WTC11 (cell line): ENCODE measurements at places on chromosomes 3 and 15.

- no peaks in the 10 kb centered on the region for H3K36me3 ChIP-seq
- H3K4me1 ChIP-seq = peaks cover 17% of the 10 kb centered on the region
- no peak overlapping the region for H3K27ac ChIP-seq
- no peaks in the 10 kb centered on the region for H3K27me3 ChIP-seq
Measured at GRCh38 chr15:62994975-62995681, 47.4 kb upstream of the TPM1 start.

GRCh38 chr15:48330855-48331795, at the start of gene DUT:
DUT (plus strand) TSS chr15:48331429; CDS start chr15:48331516, 87 bp downstream.
- peaks cover 46% of the 10 kb centered on the region for H3K4me1 ChIP-seq
- peak within 1 kb of the TSS; percentile 97 for H3K4me3 ChIP-seq
- peaks cover 14% of the 10 kb centered on the region for H3K36me3 ChIP-seq

DNA sequence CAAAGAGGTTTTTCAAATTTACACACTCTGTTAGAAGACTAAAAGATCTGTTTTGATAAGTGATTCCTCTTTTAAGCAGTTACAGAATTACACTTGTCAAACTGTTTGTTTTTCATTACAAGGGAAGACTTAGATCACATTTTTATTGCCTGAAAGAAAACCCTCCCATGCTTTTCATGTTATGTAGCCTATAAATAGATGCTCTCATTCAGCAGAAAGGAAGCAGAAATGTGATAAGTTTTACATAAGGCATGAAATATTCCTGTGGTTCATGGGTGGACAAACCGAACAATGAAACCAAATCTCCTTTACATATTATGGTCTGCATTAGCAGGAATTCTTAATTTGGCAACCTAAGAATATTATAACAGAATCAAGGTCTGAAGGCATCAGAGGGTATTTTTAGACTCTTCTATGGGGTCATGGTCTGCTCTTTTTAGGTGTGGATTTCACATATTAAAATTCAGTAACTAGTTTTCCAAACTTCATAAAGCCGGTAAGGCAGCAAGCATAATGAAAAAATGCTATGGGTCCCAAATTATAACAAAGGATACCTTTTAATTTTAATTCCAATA, 37.3 kb upstream of the FXR1 start:
- H3K36me3 ChIP-seq = no peaks in the 10 kb centered on the region
- no peak overlapping the region for H3K27ac ChIP-seq
- DNase-seq = no peak
- H3K4me1 ChIP-seq = peaks cover 10% of the 10 kb centered on the region
- H3K27me3 ChIP-seq = 0 out of 2 replicates have a peak, but pooled peaks cover 1% of the 10 kb centered on the region
- H3K4me3 ChIP-seq = no peak overlapping the region

GRCh38 chr15:66369773-66370651, 13.5 kb upstream of the TIPIN start:
- no peak for DNase-seq
- H3K27ac ChIP-seq = peak overlapping the region; percentile 91
- H3K4me3 ChIP-seq = no peak overlapping the region
- peaks cover 7% of the 10 kb centered on the region; the same call in 1 of the 2 replicates for H3K36me3 ChIP-seq
- peaks cover 15% of the 10 kb centered on the region for H3K4me1 ChIP-seq

DNA sequence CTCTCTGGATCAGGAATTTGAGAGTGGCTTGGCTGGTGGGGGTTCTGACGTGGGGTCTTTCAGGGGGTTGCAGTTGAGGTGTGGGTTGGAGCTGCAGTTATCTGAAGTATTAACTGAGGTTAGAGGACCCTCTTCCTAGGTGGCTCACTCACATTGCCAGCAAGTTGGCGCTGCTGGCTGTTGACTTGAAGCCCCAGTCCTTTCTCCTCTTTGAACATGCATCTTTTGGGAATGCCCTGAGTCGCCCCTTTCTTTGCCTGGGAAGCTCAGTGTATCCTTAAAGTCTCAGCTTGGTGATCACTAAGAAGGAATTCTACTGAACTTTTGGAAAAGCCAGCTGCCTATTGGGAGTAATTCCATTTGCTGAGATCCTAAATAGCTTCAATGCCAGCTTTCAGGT, 13.0 kb upstream of the AMOTL2 start:
- peaks cover 12% of the 10 kb centered on the region for H3K27me3 ChIP-seq
- peaks cover 10% of the 10 kb centered on the region for H3K4me1 ChIP-seq
- no peaks in the 10 kb centered on the region; the same call in 1 of the 2 replicates for H3K36me3 ChIP-seq
- no peak overlapping the region for H3K4me3 ChIP-seq
- no peak overlapping the region for H3K27ac ChIP-seq
- no peak for DNase-seq

DNA sequence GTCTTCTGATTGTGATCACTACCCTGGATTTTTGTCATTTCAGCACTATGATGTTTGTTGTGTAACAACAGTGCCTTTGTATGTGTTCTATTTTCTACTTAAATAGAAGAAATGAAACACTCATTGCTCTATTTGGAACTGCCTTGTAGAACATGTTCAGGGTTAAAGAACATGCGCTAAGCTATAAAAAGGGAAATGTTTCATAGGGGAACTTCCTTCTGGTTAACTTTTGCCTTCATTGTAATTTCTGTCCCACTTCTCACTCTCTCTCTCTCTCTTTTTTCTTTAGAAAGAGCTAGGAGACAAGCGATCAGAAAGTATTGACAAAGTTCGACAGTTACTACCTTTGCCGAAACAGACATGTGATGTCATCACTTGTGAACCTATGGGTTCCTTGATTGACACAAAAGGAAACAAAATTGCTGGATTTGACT, at the start of gene P2RY12:
Gene P2RY12 (minus strand): TSS at position 13 of the 434 bp plus-strand sequence. CDS start 45,908 bp downstream, outside the sequence.
- H3K27me3 ChIP-seq = no peaks in the 10 kb centered on the region
- H3K27ac ChIP-seq = no peak within 1 kb of the TSS
- H3K36me3 ChIP-seq = peaks cover 33% of the 10 kb centered on the region
- H3K4me1 ChIP-seq = peaks cover 8% of the 10 kb centered on the region
- no peak within 1 kb of the TSS for H3K4me3 ChIP-seq
- DNase-seq = no peak

- H3K27ac ChIP-seq = no peak overlapping the region
- no peaks in the 10 kb centered on the region for H3K27me3 ChIP-seq
- DNase-seq = no peak
- H3K4me3 ChIP-seq = no peak overlapping the region
- H3K4me1 ChIP-seq = no peaks in the 10 kb centered on the region
Measured at GRCh38 chr3:164377466-164377865, 700.8 kb downstream of the SI start.

GRCh38 chr3:12351145-12351544, 62.3 kb downstream of the PPARG start:
- peaks cover 6% of the 10 kb centered on the region for H3K4me1 ChIP-seq
- H3K4me3 ChIP-seq = no peak overlapping the region
- no peak overlapping the region for H3K27ac ChIP-seq

DNA sequence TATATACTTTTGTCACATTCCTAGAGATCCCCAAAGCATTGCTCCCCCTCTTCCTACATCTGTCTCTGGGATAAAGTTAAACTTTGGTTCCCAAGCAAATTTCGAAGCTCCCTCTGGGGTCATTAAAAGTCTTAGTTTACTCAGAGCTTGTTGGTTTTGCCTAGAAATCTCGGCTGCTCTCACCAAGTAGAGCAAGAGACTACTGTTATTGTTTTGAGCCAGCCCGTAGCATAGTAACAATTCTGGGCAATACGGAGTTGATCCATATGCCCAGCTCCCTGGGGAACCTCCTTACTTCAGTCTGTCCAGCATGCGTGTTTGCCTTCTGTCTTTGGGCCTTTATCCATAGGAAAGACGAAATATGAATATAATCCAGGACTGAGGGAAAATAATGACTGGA, 10.0 kb upstream of the P3H2 start:
- peak overlapping the region; percentile 64 for H3K27ac ChIP-seq
- peaks cover 31% of the 10 kb centered on the region for H3K4me1 ChIP-seq
- H3K27me3 ChIP-seq = no peaks in the 10 kb centered on the region; the same call in 1 of the 2 replicates
- H3K36me3 ChIP-seq = no peaks in the 10 kb centered on the region; the same call in 1 of the 2 replicates
- no peak for DNase-seq
- H3K4me3 ChIP-seq = no peak overlapping the region

GRCh38 chr3:139104062-139104461, 59.4 kb upstream of the PRR23C start:
- H3K27ac ChIP-seq = no peak overlapping the region
- peaks cover 3% of the 10 kb centered on the region; the same call in 1 of the 2 replicates for H3K4me1 ChIP-seq
- H3K27me3 ChIP-seq = no peaks in the 10 kb centered on the region
- no peak overlapping the region for H3K4me3 ChIP-seq

GRCh38 chr3:62046326-62046725, 327.0 kb downstream of the FEZF2 start:
- no peaks in the 10 kb centered on the region for H3K36me3 ChIP-seq
- DNase-seq = no peak
- no peak overlapping the region for H3K4me3 ChIP-seq
- 0 out of 2 replicates have a peak overlapping the region, but pooled peaks have one; percentile 7 for H3K27ac ChIP-seq
- H3K4me1 ChIP-seq = peaks cover 83% of the 10 kb centered on the region
- no peaks in the 10 kb centered on the region for H3K27me3 ChIP-seq

- H3K4me1 ChIP-seq = peaks cover 56% of the 10 kb centered on the region
- no peaks in the 10 kb centered on the region for H3K27me3 ChIP-seq
- peaks cover 54% of the 10 kb centered on the region for H3K36me3 ChIP-seq
- no peak for DNase-seq
- H3K4me3 ChIP-seq = no peak overlapping the region
Measured at GRCh38 chr3:53242155-53242554, 13.7 kb downstream of the TKT start.

DNA sequence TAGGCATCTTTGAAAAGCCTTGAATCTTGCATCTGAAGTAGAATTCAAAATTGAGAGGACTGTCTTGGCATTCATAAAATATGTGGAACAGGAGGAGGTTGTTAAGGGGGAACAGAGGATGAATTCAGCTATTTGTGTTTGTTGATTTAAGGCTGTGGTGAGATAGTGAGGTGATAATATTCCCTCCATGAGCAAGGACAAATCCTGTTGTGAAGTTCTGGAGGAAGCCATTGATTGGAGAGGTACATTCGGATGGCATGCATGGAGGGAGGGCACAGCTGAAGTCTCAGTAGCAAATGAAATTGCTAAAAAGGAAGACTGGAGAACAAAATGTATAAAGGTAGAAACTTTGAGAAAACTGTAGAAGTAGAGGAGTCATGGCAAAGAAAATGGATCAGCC, 443.8 kb downstream of the NLGN1 start:
- peaks cover 15% of the 10 kb centered on the region; the same call in 1 of the 2 replicates for H3K36me3 ChIP-seq
- H3K4me3 ChIP-seq = no peak overlapping the region
- H3K4me1 ChIP-seq = peaks cover 14% of the 10 kb centered on the region
- no peaks in the 10 kb centered on the region for H3K27me3 ChIP-seq

DNA sequence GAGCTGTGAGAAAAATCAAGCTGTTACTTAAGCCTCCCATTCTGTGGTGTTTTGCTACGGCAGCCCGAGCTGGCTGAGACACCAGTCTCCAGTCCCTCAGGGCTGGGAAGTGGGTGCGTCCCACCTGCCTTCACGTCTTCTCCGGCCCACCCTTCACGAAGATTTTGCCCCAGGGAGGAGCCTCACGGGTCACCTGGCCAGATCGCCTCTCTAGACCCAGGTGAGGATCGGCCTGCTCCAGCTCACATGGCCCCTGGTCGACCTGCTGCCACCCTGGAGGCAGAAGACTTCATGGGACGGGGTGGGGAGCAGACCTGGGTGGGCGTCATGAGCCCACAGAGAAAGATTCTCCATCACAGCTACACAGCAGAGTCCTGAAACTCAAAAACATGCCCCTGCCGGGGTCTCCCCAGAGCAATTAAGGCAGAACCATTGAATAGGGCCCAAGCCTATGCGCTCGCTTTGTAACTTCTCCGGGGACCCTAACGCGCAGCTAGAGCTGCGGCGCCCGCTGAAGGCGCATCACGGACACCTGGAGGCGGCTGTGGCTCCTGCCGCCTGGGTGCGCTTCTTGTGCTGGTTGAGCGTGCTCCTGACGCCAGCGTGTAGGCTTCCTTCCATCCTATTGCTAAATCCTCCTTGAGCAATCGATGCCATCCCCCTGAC, 92.6 kb upstream of the ALDH1A3 start:
- peaks cover 2% of the 10 kb centered on the region; the same call in 1 of the 2 replicates for H3K4me1 ChIP-seq
- H3K36me3 ChIP-seq = no peaks in the 10 kb centered on the region; the same call in none of the 2 replicates
- H3K27me3 ChIP-seq = no peaks in the 10 kb centered on the region
- peak; percentile 5 for DNase-seq
- H3K27ac ChIP-seq = no peak overlapping the region
- no peak overlapping the region for H3K4me3 ChIP-seq

DNA sequence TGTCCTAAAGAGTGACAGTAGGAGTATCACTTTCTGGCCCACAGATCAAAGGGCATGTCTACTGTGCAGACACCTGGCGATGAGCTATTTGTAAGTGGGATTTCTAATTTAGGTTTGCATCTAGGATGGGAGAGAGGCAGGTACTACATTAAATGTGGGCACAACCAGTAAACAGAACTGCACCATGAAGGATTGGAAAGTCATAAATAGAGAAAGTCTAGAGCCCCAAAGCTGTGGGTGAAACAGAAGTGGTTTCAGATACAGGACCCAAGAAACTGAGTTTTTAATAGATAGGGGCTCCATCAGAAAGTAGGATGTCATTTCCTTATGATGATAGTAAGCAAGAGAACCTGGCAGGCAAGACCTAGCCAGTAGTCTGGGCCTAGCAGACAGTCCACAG, 35.2 kb upstream of the SPPL2A start:
- H3K4me3 ChIP-seq = no peak overlapping the region
- H3K27ac ChIP-seq = no peak overlapping the region
- no peaks in the 10 kb centered on the region for H3K27me3 ChIP-seq
- H3K4me1 ChIP-seq = no peaks in the 10 kb centered on the region
- no peaks in the 10 kb centered on the region for H3K36me3 ChIP-seq

DNA sequence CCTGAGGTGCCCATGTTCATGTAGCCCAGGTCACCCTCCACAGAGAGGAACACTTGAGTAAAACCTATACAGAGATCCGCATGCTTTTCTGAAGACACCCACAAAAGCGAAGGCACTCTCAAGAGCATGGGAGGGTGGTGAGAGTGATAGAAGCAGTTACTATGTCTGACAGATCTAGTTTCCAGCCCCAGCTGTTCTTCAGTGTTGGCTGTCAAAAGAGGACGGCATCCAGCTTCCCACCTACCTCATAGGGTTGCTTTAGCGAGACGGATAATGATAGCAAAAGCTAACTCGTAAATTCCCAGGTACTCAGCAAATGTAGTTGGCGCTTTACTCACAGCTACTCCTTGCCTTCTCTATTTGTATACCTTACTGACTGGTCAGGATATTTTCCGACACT, 3.0 kb upstream of the MEX3B start:
- no peak overlapping the region for H3K27ac ChIP-seq
- no peak for DNase-seq
- peak overlapping the region; percentile 82; the same call in 1 of the 2 replicates for H3K4me3 ChIP-seq
- peaks cover 38% of the 10 kb centered on the region for H3K27me3 ChIP-seq
- H3K36me3 ChIP-seq = no peaks in the 10 kb centered on the region
- H3K4me1 ChIP-seq = peaks cover 23% of the 10 kb centered on the region

GRCh38 chr3:32045091-32045915, 61.1 kb upstream of the GPD1L start:
- no peak overlapping the region for H3K27ac ChIP-seq
- peak; percentile 24 for DNase-seq
- H3K36me3 ChIP-seq = peaks cover 25% of the 10 kb centered on the region
- peaks cover 12% of the 10 kb centered on the region for H3K4me1 ChIP-seq
- H3K4me3 ChIP-seq = no peak overlapping the region

GRCh38 chr15:58440158-58440910, 8.5 kb downstream of the LIPC start:
- no peak for DNase-seq
- no peaks in the 10 kb centered on the region for H3K36me3 ChIP-seq
- no peak overlapping the region for H3K4me3 ChIP-seq
